ENCODE measurements at places on chromosomes 7 and 10.

GRCh38 chr7:99920149-99920548 is 819 bp upstream of the TRIM4 start:
- DNase-seq = no peak

- no peak for DNase-seq
These were observed 215.5 kb downstream of the LRMDA start for GRCh38 chr10:75646916-75647315.

GRCh38 chr7:92076509-92076908 is 57.8 kb downstream of the CYP51A1 start:
- DNase-seq = no peak

- peak; percentile 21 for DNase-seq
These were observed 36.6 kb downstream of the SRPK2 start for GRCh38 chr7:105352018-105352612.

- no peak for DNase-seq
These were observed 251.0 kb downstream of the AUTS2 start for GRCh38 chr7:69849268-69849667.

- no peak for DNase-seq
These were observed 5.0 kb downstream of the RHEB start for GRCh38 chr7:151514461-151515275.

GRCh38 chr7:69827558-69827957 is 229.3 kb downstream of the AUTS2 start:
- no peak for DNase-seq

DNA sequence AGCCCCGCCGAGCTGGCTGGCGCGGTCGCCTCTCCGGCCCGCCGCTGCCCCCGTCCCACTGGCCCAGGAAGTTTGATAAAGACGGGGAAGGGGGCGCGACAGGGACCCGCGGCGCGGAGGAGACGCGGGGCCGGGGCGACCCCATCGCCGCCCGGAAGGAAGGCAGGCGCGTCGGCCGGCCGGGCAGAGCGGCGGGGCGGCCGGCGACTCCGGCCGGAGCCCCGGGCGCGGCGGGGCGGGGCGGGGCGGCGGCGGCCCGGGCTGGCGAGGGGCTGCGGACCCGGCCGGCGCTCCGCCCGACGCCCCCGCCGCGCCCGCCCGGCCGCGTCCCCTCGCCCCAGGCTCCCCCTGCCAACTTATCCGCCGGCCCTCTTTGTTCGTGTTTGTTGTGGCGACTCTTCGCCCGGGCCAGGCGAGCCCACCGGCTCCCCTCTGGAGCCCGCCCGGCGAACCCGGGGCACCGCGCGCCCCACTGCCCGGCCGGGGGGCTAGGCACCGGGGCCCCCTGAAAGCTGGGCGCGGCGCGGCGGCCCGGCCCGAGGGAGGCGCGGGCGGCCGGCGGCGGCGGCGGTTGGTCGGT is 571 bp downstream of the KDM7A start:
- DNase-seq = no peak

DNA sequence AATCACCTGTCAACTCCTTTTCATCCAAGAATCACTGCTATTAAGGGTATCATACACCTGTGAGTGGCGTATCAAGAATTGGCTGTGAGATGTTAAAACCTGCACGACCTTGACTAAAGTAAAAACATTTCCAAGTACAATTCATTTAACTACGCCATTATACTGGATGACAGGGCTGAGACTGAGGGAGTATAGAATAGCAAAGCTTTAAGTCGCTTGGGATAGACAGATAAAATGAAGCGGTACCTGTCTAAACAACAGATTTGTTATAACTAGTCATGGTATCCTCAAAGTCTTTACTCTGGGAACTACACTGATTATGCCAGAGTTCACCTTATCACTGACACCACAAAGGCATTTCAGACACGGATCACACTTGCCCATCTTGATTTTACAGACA is 366.1 kb upstream of the LRRN3 start:
- no peak for DNase-seq

DNA sequence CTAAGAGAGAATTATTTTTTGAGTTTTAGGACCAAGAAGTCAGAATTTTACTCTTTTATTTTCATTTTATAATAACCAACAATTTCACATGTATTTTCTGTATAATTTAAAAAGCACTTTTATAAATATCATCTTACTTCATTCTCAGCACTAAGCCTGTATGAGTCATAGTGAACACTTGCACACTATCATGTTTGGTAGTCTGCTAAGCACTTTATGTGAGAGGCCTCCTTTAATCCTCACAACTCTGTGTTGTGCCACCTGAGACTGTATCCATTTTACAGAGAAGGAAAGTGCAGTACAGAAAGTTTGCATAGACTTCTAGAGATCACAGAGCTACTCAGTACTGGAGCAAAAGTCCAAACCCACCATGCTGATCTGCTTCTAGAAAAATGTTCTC is 939.6 kb downstream of the NRG3 start:
- DNase-seq = no peak

DNA sequence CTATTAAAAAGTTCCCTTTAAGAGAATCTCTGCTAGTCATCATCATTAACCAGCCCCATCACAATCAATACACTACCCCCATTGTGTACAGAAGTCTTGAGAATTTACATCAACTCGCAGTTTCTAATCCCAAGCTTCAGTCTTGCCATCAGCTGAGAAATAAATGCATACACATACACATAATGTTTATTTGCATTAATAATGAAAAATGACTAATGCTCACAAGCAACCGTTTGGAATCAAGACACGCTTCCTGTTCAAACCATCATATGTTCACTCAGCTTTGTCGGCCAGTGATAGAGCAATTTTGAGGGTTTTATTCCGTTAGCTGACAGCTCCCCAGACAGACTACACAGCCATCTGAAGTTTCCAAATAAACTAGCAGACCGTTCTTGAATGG is 287.1 kb downstream of the SFMBT2 start:
- no peak for DNase-seq

GRCh38 chr10:90213346-90213745 is 512.0 kb downstream of the KIF20B start:
- no peak for DNase-seq

- DNase-seq = no peak
These were observed 11.4 kb downstream of the ZNF488 start for GRCh38 chr10:47372726-47373125.

GRCh38 chr7:127387974-127388373 is 4.5 kb downstream of the ZNF800 start:
- no peak for DNase-seq

- no peak for DNase-seq
These were observed 7.2 kb downstream of the RBM20 start for GRCh38 chr10:110651044-110651958.

- DNase-seq = no peak
These were observed at the start of gene MYL7 for GRCh38 chr7:44141221-44141850. Gene MYL7 (minus strand): TSS chr7:44141332. CDS start chr7:44141305, 27 bp downstream.

DNA sequence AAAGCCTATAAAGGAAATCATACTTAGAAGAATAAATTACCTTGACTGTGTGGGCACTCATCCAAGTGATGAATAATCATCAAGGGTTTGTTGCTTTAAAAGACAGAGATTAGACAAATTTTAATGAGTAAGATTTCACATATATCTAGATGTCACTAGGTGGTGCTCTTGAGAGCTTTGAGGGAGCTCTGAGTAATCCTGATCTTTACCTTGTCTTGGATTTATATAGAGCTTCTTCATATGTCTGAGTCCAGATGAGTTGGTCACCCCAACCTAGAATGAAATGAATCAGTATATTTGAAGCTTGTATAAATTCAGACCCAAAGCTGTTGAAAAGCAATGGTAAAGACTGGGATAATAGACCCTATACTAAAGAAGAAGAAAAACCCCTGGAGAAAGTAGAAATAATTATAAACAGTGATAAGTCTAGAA is 3.7 kb downstream of the AGR2 start:
- no peak for DNase-seq

DNA sequence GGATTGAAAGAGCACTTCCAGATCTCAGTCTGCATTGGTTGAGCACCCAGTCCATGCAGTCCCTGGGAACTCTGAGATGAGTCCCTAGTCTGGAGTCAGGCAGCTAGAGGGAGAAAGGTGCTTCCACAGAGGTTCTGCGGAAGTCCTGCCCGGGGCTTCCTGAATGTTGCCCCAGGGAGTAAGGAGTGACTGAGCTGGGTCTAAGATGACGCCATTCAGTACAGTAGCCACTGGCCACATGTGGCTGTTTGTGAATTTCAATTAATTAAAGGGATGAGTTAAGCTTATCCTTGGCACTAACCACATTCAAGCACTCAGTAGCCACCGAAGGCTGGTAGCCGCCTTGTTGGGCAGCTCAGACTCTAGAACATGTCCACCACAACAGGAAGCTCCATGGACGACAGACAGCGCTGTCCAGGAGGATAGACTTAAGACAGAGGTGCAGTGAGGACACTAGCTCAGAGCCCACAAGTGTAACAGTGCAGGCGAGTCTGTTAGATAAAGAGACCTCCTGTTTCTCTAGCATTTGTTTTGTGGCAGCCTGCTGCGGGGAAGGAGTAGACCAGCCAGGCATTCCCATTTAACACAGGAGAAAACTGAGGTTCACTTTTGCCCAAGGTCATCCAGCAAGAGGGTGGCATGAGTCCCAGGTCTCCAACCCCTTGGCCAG is 101.6 kb upstream of the PPIF start:
- no peak for DNase-seq

DNA sequence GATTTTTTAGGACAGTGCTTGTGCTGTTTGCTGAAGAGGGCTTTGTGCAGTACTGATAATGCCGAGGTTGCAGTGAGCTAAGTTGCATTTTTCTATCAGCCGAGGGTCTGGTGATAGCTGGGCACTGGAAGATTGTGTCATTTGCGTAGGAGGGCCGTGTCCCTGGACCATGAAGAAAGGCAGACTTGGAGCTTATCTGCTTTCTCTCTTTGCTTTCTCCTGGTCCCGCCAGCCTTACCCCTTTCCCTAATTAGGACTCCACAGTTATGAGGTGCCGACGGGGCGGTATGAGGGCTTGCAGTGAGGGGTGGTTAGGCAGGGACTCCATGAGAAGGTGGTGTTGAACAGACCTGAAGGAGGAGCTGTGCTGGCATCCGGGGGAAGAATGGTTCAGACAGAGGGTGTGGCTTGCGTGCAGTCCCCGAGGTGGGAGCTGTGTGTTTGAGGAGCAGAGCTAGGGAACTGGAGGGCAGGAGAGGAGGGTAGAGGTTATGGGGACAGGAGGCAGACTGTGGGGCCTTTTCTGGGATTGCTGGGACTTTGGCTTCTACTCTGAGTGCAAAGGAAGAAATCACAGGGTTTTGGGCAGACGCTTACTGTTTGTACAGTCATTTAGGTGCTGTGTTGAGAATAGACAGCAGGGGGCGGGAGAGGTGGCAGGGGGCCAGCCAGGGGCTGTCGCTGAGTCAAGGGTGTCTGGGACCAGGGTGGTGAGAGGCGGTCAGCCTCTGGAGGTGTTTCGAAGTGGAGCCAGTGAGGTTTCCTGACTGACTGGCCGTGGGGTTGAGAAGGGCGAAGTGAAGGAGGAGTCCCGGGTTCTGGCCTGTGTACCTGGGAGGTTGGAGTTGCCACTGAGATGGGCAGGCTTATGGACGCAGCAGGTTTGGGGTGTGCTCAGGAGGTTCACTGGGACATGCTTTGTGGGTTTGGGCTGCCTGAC is 43.4 kb downstream of the PRF1 start:
- peak; percentile 67 for DNase-seq

- no peak for DNase-seq
These were observed 25.5 kb upstream of the ABLIM1 start for GRCh38 chr10:114683593-114683992.

GRCh38 chr7:131905471-131905973 is 349.1 kb upstream of the PODXL start:
- DNase-seq = no peak

- no peak for DNase-seq
These were observed 2.9 kb upstream of the MLLT10 start for GRCh38 chr10:21531164-21531563.
